ENCODE measurements at places on chromosomes 6 and 20. TPM values are rescaled to one million over a fixed set of nuclear protein-coding genes. Genes with fewer than 3 reads are reported as not detected.

DNA sequence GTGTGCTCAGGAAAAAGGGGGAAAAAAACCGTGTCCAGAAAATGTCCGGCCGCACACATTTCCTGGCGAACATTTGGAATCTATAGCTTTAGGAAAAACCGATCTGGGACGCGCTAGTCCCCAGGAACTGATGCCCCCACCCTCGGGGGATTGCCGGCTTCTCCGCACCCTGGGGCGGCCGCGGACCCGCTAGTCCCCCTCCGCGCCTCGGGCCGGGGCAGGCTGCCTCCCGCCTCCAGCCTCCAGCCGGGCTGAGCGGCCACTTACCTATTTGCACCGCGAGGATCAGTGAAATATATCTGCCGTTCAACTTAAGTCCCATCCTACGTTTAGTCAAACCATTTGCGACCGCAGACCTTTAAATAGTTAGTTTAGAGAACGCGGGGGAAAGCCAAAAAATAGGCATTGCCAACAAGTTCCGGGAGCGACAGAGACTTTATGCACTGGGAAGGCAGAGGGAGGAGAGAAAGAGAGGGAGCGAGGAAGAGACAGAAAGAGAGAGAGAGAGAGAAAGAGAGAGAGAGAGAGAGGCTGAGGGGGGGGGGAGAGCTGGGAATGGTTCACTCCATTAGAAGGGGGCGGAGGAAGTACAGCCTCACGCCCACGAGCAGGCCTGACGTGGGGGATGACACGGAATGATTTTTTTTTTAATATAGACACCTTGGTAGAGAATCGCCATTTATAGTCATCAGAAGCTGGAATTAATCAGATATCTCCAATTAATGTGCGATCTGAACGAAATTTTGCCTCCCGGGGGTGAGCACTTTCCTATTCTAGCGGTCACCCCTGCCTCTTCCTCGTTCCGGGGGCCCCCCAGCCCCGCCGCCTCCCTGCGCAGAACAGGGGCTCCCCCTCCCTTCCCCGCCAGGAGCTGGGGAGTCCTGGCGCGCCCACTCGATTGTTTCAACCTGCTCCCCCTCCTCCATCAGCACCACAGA, at the start of gene NRN1:
TSS of gene NRN1 (minus strand) at position 498 of the 938 bp plus-strand sequence. CDS start at position 322, 176 bp downstream.
- no peak for DNase-seq

- DNase-seq = no peak
Observed at GRCh38 chr6:150747155-150747554, 118.3 kb upstream of the MTHFD1L start.

The STMN3 gene
- total RNA-seq = 30.9 TPM

The MDFI gene
- total RNA-seq = 45.8 TPM

GRCh38 chr20:1345756-1346093, 16.8 kb upstream of the SDCBP2 start:
- no peak for DNase-seq

The GHRH gene
- not detected for total RNA-seq

DNA sequence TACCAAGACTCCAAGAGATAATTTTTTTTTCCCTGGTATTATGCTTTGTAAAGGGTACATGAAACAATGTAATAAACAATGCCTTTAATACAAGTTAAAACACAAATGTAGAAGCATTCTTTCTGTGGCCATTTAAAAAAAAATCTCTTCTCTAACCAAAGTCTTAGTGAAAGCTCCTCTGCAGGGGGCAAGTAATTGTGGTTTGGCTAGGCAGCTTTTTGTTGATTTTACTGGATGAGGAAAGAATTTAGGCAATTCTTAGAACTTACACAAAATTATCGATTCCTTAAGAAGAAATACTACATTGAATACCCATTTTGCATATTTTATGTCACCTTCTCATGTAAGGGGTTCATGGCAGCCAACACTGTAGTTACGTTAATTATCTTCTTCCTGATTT, 12.4 kb downstream of the TFB1M start:
- no peak for DNase-seq

Data from HT1080 (cell line).